ENCODE measurements at places on chromosomes 4 and X. TPM values are rescaled to one million over a fixed set of nuclear protein-coding genes. Genes with fewer than 3 reads are reported as not detected.

GRCh38 chr4:119244832-119245231, 32.3 kb downstream of the USP53 start:
- H3K4me1 ChIP-seq = peaks cover 25% of the 10 kb centered on the region
- H3K36me3 ChIP-seq = peaks cover 19% of the 10 kb centered on the region
- DNase-seq = no peak
- no peaks in the 10 kb centered on the region for H3K27me3 ChIP-seq
- no peak overlapping the region for H3K4me3 ChIP-seq
- H3K27ac ChIP-seq = no peak overlapping the region

GRCh38 chrX:31178769-31179125, 106.9 kb upstream of the FTHL17 start:
- no peak for DNase-seq
- H3K4me1 ChIP-seq = peaks cover 4% of the 10 kb centered on the region
- no peak overlapping the region for H3K4me3 ChIP-seq
- H3K27me3 ChIP-seq = no peaks in the 10 kb centered on the region
- peaks cover 25% of the 10 kb centered on the region for H3K36me3 ChIP-seq
- H3K27ac ChIP-seq = no peak overlapping the region

GRCh38 chr4:74311696-74312313, 3.5 kb downstream of the EPGN start:
- H3K27ac ChIP-seq = no peak overlapping the region
- H3K4me1 ChIP-seq = peaks cover 10% of the 10 kb centered on the region
- no peaks in the 10 kb centered on the region for H3K36me3 ChIP-seq
- no peak for DNase-seq

DNA sequence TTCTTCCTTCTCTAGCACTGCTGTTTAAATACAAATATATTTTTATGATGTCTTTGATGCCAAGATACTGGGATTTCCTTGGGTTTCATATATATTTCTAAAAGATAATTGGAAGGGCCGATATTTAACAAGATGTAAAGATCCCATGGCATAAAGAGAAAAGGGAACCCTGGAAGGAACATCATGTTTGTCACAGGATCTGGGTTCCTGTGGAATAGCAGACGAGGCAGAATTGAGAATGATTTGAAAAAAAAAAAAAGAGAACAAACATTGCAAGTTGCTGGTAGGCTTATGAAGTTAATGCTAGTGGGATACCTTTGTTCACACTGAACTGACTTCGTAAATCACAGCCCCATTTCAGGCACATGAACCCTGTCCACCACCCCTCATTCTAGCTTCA, 33.6 kb downstream of the RASSF6 start:
- no peak overlapping the region for H3K4me3 ChIP-seq
- DNase-seq = no peak
- no peak overlapping the region for H3K27ac ChIP-seq
- peaks cover 19% of the 10 kb centered on the region for H3K27me3 ChIP-seq
- no peaks in the 10 kb centered on the region for H3K36me3 ChIP-seq

DNA sequence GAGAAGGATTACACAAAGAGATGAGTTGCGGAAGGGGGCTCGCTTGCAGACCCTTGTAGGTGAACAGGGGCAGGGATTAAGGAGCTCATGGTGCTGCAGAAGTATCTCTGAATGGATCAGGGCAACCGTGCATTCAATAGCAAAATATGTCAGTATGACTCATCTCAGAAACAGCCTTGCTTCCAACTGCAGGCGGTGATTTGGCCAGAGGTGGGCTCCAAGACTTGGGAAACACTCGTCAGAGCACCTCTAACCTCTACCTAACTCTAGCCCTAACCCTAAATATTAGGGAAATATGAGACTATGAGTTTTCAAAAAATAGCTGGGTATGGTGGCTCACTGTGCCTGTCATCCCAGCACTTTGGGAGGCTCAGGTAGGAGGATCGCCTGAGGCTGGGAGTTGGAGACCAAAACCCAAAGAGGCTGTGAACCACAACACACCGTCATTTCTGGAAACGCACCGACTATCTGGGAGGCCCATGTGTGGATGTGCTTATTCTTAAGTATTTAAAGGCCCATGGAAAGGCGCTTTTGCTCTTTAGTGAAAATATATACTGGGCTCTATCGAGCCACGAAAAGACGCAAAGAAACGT, 102.6 kb downstream of the DHRSX start:
- DNase-seq = no peak
- H3K4me1 ChIP-seq = peaks cover 24% of the 10 kb centered on the region
- H3K27ac ChIP-seq = no peak overlapping the region
- H3K4me3 ChIP-seq = no peak overlapping the region
- H3K27me3 ChIP-seq = no peaks in the 10 kb centered on the region
- H3K36me3 ChIP-seq = peaks cover 11% of the 10 kb centered on the region

GRCh38 chr4:151991884-151992167, 231.0 kb upstream of the GATB start:
- DNase-seq = no peak
- H3K4me3 ChIP-seq = no peak overlapping the region
- H3K36me3 ChIP-seq = no peaks in the 10 kb centered on the region
- no peak overlapping the region for H3K27ac ChIP-seq
- H3K4me1 ChIP-seq = peaks cover 8% of the 10 kb centered on the region

DNA sequence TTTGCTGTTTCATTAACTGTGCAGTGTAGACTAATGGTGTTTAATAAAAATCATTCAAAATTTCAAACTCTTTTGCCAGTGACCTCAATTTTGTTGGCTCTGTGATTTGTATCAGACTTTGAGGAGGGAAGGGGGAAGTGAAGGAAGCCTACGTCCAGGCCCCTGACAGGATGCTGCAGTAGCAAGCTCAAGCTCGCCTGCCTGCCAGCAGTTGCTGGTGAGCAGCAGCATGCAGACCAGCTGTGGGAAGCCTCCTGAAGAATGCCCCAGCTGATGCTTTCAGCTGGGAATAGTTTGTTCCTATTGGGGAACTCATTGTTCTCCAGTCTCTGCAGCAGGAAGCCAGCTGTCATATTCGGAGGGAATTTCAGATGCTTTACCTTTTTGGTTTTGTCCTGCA, 495.2 kb downstream of the AFF2 start:
- no peak overlapping the region for H3K4me3 ChIP-seq
- no peak for DNase-seq
- no peaks in the 10 kb centered on the region for H3K36me3 ChIP-seq
- no peaks in the 10 kb centered on the region for H3K27me3 ChIP-seq

The EXOC1L gene
- total RNA-seq = not detected

The NAP1L2 gene
- total RNA-seq = 0.87 TPM

The RHOXF1 gene
- not detected for total RNA-seq

The SPANXA1 gene
- total RNA-seq = not detected

Measured in chondrocyte (in vitro differentiated cells).